Progenitor cell of endocrine pancreas (in vitro differentiated cells): ENCODE measurements at places on chromosomes 2 and 18. TPM values are rescaled to one million over a fixed set of nuclear protein-coding genes. Genes with fewer than 3 reads are reported as not detected.

The FAM237A gene
- not detected in 2 replicates for total RNA-seq

The DLX2 gene
- total RNA-seq, result 1.7 and 3.4 TPM in 2 replicates

The INHA gene
- 1.5 and 1.7 TPM in 2 replicates for total RNA-seq

The HOXD12 gene
- total RNA-seq, result not detected in 2 replicates

The RAB6C gene
- total RNA-seq, result 0.24 TPM in 1 of 2 replicates, not detected in the other

The LBX2 gene
- total RNA-seq, result 7.3 and 9.3 TPM in 2 replicates

The IDH1 gene
- 260 and 267 TPM in 2 replicates for total RNA-seq

The EMILIN1 gene
- total RNA-seq, result 1.1 and 2.5 TPM in 2 replicates

The L3MBTL4 gene
- total RNA-seq, result 8.0 and 11.5 TPM in 2 replicates
